ENCODE measurements at places on chromosomes 5 and 9.
A peak's percentile ranks its signal among the peaks of the same experiment; 100 is the strongest.

DNA sequence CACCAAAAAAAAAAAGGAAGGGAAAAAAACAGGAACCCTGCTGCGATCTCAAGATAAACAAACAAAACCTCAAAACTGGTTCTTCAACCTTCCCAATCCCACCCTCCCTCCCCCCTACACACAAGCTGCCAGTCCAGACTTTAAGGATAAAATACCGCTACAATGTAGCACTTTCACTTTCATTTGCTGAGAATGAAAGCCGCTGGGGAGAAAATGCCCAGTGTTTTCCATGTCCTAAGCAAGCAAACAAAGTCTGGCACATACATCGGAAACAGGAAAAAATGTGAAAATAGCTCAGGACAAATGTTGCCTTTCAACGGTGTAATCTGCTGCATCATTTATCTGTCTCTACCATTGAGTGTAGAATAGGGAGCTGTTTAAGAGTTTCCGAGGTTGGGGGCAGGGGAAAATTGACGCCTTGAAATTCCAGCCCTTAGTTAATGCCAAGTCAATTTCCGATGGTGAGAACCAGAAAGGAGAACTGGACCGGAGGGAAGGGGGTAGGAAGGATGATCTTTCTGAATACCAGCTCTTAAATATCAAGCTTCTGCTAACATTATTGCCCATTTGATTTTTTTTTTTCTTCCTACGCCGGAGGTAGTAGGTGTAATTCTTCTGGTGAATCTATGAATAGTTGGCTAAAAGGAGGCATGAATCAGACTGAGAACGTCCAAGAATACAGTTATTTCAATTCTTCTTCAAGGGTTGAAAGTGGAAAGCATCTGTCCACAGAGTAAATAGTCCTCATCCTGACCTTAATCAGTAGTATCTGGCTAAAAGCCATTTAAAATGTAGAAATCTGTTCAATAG, 1.2 kb upstream of the ADAMTS6 start:
- no peak for DNase-seq

DNA sequence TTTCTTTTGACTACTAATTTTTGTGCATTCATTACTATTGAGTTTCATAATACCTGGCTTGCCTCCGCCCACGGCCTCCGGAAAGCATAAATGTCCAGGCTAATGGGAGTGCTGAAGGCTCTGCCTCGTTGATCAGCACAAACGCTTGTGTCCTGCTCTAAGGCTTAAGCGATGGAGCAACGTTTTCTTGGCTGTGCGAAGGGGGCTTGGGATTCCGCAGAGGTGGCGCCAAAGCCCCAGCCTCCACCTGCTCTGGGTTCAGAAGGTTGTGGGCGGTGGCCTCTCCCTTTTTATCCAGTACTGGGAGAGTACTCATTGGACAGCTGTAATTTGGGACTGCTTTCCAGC, 19.7 kb downstream of the ANXA2R start:
- DNase-seq, result peak; percentile 66

GRCh38 chr9:89502038-89502601, 4.2 kb upstream of the SEMA4D start:
- no peak for DNase-seq

GRCh38 chr9:128906741-128907140, 14.0 kb upstream of the PHYHD1 start:
- DNase-seq, result no peak

GRCh38 chr5:168822745-168823281, 243.6 kb upstream of the PANK3 start:
- DNase-seq, result no peak

DNA sequence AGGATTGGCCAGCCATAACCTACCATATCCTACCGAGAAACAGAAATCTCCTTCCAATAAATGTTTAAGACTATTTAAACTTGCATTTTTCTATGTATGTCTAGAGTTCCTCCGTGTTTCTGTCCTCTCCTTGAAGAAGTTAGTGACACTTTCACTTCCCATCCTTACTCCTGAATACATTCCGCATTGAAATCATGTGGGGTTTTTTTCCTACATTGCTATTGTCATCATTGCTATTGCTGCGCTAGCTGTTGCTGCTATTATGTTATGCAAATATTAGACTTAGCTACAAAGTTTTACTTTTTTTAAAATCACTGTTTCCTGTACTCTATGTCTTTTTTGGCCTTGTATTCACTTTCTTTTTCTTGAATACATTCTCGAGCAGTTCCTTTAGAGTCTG, 83.3 kb upstream of the NEK6 start:
- no peak for DNase-seq

- DNase-seq, result no peak
Measured at GRCh38 chr5:162939991-162940390, 497.4 kb upstream of the CCNG1 start.

DNA sequence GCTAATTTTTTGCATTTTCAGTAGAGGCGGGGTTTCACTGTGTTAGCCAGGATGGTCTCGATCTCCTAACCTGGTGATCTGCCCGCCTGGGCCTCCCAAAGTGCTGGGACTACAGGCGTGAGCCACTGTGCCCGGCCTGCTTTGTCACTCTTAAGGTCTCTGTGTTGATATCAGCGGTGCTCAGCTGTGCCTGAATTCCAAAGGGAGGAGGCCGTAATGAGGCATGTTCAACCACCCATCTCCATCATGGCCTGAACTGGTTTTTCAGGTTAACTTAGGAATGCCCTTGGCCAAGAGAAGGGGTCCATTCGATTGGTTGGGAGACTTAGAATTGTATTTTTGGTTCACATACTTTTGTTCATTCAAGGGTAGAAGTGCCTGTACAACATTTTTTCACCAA, 22.0 kb downstream of the HSD17B3 start:
- DNase-seq, result no peak

GRCh38 chr9:18077941-18078678, 395.8 kb upstream of the ADAMTSL1 start:
- DNase-seq, result no peak

DNA sequence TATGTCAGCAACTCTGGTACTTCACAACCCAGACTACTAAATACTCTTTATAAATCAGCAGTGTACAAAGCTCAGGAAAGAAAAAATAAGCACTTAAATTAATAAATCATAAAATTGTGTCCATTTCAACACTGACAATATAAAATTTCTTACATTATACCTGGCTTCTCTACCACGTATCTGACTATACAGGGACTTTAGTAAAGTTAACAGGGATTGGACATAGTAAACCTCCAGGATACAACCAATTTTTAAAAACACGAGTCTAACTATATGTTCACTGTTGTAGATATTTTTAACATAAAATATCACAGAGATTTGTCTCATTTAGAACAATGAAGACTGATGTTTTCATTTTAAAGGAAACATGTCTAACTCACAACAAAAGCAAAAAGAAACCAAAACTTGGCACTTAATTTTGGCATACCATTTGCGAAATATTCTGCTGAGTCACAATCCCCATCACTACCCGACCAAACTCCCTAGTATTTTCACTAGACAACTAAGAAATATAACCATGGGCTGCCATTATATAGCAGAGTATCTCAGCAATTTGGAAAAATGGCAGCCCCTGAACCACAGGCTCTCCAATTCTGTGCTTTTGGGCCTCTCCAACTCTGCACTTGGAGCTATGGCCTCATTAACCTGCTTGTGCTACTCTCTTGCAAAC, 14.4 kb downstream of the FAM169A start:
- no peak for DNase-seq

DNA sequence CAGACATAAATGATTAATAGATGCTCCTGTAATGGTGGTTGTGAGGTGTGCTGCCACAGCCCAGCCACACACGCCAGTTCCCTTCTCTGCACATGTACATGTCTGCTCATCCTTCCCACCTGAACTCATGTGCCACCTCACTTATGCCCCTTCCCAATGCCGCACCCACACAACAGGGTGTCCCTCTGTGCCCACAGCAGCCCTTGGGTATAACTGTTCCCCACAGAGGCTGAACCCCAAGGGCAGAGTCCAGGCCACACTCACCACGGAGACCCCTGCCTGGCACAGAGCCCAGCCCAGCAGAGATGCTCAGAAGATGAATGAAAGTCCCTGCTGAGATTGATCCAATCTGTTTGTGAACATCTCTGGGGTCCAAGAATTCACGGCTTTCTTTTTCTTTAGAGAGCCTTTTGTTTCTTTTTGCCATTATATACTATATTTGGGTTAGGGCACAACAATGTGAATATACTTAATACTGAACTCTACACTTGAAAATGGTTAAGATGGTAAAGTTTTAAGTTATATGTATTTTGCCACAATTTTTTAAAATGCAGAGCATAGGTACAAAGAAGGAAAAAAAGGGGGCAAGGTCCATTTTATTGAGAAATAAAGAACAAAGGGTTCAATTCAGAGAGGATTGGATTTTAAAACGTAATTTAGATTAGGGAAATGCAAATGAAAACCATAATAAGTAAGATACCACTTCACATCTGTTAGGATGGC, 29.6 kb downstream of the IRF1 start:
- no peak for DNase-seq

- DNase-seq, result no peak
Measured at GRCh38 chr9:124030969-124031451, 19.4 kb downstream of the LHX2 start.

GRCh38 chr5:159471904-159472303, 141.6 kb upstream of the IL12B start:
- DNase-seq, result no peak

- DNase-seq, result no peak
Measured at GRCh38 chr5:168007286-168007685, 284.2 kb upstream of the WWC1 start.

GRCh38 chr9:121286973-121287741, 19.2 kb downstream of the GSN start:
- DNase-seq, result peak; percentile 89

DNA sequence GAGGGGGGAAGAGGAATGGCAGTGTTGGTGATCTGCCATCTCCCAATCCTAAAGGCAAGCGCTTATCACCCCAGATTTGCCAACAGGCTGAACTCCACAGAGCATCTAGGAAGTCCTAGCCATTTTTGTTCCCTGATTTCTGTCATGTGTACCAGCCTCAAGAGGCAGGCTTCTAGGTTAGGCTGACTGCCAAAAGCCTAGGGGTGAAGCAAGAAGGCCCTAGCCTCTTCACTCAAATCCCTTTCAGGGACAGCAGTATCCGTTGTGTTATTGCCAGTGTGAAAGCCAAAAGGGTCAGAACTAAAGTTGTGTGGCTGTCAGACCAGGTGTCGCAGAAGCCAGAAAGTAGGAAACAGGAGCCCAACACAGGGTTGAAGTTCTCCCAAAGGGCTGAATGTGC, 14.7 kb downstream of the IGIP start:
- DNase-seq, result no peak

GRCh38 chr5:64487283-64487682, 18.5 kb upstream of the RGS7BP start:
- no peak for DNase-seq

- no peak for DNase-seq
Measured at GRCh38 chr5:168624850-168625364, 45.7 kb upstream of the PANK3 start.

DNA sequence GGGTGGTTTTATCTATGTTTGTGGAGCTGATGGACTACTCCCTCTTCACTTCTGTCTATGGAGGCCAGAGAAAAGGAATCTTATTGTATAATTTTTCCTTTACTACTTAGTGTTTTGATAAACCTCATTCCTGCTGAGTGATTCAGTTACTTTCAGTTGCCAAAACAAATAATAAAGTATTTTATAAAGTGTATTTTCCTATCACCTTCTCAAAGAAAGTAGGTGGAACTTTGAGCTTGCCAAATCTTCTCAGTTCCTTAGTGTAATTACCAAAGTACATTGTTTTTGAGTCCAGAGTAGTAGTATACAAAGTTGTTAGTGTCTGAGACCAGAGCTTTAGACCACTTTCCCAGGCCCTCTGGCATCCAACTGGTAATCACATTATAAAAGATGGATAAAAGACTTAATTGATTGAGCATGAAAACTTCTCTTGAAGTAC, 13.5 kb downstream of the RABGAP1 start:
- no peak for DNase-seq

GRCh38 chr9:100098046-100098886, 534 bp downstream of the ERP44 start:
- DNase-seq, result peak; percentile 59

- peak; percentile 13 for DNase-seq
Measured at GRCh38 chr9:93081081-93081529, 14.9 kb upstream of the CARD19 start.

DNA sequence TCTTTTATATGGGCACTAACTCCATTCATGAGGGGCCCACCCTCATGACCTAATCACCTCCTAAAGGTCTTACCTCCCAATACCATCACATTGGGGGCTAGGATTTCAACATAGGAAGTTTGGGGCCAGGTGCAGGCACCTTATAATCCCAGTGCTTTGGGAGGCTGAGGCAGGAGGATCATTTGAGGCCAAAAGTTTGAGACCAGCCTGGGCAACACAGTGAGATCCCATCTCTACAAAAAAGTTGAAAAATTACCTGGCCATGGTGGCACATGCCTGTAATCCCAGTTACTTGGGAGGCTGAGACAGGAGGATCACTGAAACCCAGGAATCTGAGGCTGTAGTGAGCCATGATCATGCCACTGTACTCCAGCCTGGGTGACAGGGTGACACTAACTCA, 76.7 kb downstream of the MYO10 start:
- DNase-seq, result no peak

DNA sequence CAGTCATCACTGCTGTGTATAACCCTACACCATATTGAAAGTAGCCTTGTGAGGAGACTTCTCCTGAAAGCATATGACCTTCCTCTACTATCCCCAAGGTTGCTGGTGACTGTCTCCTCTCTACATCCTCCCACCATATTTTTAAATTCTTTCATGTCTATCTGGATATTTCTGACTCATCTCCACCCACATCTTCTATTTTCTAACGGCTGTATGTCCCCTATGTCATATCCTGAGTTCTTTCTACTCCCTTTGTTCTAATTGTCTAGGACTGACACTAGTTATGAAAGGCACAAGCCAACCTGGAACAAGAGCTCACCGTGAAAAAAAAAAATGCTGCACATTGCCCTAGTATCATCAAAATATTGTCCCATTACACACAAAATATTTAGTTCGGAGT, 218.3 kb upstream of the ZNF462 start:
- no peak for DNase-seq

DNA sequence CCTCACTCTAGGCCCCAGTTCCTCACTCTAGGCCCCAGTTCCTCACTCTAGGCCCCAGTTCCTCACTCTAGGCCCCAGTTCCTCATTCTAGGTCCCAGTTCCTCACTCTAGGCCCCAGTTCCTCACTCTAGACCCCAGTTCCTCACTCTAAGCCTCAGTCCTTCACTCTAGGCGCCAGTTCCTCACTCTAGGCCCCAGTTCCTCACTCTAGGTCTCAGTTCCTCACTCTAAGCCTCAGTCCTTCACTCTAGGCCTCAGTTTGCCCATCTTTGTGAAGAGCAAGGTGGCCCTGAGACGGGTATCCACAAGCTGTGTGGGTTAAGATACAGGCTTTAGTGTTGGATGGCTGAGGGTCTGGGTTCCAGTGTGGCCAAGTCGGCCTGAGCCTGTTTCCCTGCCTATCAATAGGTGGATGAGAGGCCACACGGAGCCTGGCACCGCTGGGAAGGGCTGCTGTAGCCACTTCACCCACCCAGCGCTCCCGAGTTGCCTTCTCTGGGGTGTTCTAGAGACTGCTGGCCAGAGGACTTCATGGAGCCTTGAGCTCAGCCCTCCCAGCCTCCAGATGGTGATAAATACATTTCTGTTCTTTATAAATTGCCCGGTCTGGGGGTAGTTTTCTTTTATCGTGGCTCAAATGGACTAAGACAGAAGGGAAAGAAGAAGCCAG, 150.2 kb downstream of the RXRA start:
- DNase-seq, result peak; percentile 26
